ENCODE measurements at places on chromosomes 4 and X. TPM values are rescaled to one million over a fixed set of nuclear protein-coding genes. Genes with fewer than 3 reads are reported as not detected.

Gene PPP4R3C
- not detected for total RNA-seq

Gene TAF7L
- total RNA-seq: 0.13 TPM

Gene ATP2B3
- total RNA-seq: not detected

Gene NOX1
- not detected for total RNA-seq

Gene RAB28
- 13.5 TPM for total RNA-seq

Gene SGCB
- total RNA-seq: 14.6 TPM

Gene CLDN22
- total RNA-seq: not detected

Gene NONO
- total RNA-seq: 344 TPM

Gene MOB1B
- 17.2 TPM for total RNA-seq

Gene UGT2B15
- total RNA-seq: not detected

Gene ARX
- not detected for total RNA-seq

Gene DIPK2B
- 118 TPM for total RNA-seq

Gene IRAK1
- total RNA-seq: 57.6 TPM

Gene DCHS2
- total RNA-seq: not detected

Gene MAGEA8
- total RNA-seq: not detected

Gene SLC6A14
- not detected for total RNA-seq

Gene PHOX2B
- total RNA-seq: not detected

Gene GAGE12H
- not detected for total RNA-seq

Gene GABRB1
- total RNA-seq: not detected

Gene ANOS1
- total RNA-seq: 0.32 TPM

Gene DMRTC1
- total RNA-seq: not detected

Gene TCEAL2
- not detected for total RNA-seq

Gene CD38
- 5.3 TPM for total RNA-seq

Gene FREM3
- total RNA-seq: 0.76 TPM

Gene FGFR3
- total RNA-seq: 3.2 TPM
